Stimulated activated CD4-positive, alpha-beta T cell treated with anti-CD3 and anti-CD28 coated beads, Interleukin-12 subunit alpha, Interleukin-12 subunit beta, amount 100 ng/mL, for 24 hours (primary cell): ENCODE measurements at places on chromosomes 12 and 14.

GRCh38 chr12:84201976-84202375 lies 710.6 kb downstream of the SLC6A15 start:
- no peak for DNase-seq

DNA sequence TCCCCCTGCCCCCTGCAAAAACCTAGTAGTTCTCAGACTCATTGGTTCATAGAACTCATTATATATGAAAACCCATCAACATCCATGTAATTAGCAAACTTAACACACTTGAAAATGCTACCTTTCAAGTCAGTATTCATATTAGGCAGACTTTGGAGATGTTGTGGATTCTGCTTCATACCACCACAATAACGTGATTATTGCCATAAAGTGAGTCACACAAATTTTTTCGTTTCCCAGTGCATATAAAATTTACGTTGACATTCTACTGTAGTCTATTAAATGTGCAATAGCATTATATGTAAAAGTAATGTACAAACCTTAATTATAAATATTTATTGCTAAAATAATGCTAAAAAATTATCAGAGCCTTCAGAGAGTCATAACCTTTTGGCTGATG lies 654.0 kb downstream of the DIO2 start:
- no peak for DNase-seq

DNA sequence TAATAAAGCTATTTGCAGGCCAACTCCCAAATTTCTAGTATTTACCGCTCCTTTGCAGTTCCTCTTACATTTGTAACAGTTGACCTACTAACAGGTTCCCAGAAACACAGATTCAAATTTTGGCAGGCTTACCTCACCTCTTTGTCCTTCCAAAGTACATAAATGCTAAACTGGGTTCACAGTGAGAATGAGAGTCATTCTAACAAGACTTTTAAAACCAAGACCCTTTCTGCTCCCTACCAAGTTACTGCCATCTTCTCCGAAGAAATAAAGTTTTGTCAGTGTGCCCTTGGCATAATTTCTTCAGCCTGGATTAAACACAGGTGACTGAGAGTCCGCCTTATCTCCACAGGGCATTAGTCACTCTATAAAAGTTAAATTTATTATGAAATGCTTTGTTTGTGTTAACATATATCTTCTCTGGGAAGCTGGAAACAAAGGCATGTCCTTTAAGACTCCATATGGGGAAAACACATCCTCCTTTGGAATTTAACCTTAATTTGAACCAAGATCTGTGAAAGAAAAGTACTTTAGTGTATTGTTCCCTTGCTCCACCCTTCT lies 28.2 kb downstream of the FOXA1 start:
- no peak for DNase-seq

DNA sequence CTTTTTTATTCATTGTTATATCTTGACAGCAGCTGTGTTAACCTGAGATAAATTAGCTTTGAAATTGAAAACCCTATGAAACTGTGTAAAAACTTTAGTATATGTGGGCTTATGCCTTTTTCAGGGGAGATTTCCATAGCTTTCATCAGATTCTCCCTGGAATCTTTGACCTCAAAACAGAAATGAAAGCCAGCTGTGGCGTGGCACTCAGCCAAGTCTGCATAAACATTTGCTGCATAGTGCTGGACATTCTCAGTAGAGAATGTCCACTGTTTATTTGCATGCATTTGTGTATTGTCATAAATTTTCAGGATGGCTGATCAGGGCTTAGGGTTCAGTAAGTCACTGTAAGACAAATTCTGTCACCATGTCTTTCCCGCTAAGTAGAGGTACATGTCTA lies 115.3 kb upstream of the NAP1L1 start:
- DNase-seq = no peak

DNA sequence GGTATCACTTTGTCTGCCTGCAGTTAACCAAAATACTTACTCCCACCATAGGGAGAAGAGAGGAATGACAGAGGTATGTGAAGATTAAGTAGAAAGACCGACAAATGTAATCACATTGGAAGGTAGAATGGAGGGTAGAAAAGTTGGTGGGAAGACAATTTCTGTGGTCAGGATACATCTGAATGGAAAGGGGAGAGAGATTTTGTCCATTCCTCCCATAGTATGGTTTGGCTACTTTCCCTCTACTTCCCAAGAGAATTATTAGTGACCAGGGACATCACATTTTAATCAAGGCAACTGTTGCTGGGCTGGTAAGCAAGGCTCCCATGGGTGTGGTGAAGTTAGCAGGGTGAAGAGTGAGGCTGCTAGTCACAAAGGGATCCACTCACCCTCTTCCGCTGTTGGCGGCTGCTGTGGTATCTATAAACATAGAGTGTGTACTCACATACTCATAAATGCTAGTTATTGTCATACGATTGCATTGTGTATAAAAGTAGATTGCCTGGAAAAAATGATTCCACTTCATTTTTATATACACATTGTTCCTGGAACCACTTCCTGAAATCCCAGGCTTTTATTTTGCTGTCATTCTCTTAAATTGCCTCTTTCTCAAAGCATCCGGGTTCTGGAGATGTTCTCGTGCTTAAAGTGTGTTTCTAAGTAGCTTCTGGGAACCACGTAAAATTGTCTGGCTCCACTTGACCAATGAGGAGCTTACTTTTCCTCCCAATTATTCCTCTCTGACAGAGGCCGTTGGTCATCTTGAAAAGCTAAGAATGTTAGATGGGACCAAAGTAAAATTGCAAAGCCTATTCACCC lies 413.1 kb downstream of the ZFP36L1 start:
- no peak for DNase-seq

DNA sequence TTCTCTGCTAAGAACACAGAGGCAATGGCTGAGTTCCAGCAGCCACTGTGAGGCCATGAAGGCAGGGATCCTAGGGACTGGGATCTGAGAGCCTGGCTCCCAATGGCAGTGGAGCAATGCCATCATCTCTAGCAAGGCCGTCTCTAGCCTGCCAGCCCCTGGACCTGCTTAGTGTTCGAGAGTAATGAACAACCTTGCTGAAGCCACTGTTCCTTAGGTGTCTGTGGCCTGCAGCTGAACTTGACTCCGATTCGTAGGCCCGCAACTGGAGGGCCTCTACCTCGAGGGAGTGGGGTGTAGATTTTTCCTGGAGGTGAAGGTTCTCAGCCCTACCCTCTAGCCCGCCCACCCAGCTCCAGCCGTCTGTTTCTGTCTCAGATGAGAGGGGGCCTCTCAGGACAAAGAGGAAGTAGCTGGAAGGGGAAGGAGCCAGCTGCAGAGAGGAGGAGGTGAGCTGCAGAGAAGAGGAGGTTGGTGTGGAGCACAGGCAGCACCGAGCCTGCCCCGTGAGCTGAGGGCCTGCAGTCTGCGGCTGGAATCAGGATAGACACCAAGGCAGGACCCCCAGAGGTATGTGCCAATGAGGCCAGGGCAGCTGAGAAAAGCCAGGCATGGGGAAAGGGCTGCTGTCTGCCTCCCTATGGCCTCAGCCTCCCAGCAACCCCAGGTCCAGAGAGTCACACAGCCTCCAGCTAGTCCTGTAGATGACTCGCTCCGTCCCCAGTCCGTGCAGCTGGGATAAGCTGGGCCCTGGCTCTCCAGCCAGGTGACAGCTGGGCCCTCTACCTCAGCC lies at the start of gene PLD4:
Gene PLD4, plus strand, starts transcription at position 459 of the 793 bp plus-strand sequence. CDS start 2,262 bp downstream, outside the sequence.
- DNase-seq = no peak

GRCh38 chr14:62796431-62796830 lies 248.8 kb downstream of the KCNH5 start:
- no peak for DNase-seq

GRCh38 chr12:55806982-55807381 lies 10.5 kb downstream of the SARNP start:
- DNase-seq = no peak

- no peak for DNase-seq
Observed at GRCh38 chr12:112741106-112741505, 50.4 kb upstream of the RPH3A start.

DNA sequence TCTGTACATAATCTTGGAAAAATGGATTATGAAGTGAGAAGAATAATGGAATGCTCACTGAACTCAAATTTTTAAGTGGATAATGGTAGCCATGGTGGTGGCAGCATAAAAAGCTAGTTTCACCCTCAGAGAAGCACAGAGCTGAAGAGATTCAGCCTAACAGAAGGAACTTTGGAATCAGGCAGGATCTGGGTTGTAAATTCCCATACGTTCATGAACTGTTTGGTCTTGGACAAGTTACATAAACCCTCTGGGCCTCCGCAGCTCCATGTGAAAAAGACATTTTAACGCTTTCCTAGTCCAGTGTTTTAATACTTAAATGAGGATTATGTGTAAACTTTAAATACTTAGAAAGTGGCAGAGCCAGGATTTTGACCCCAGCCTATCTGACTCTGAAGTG lies 26.6 kb downstream of the JKAMP start:
- no peak for DNase-seq

DNA sequence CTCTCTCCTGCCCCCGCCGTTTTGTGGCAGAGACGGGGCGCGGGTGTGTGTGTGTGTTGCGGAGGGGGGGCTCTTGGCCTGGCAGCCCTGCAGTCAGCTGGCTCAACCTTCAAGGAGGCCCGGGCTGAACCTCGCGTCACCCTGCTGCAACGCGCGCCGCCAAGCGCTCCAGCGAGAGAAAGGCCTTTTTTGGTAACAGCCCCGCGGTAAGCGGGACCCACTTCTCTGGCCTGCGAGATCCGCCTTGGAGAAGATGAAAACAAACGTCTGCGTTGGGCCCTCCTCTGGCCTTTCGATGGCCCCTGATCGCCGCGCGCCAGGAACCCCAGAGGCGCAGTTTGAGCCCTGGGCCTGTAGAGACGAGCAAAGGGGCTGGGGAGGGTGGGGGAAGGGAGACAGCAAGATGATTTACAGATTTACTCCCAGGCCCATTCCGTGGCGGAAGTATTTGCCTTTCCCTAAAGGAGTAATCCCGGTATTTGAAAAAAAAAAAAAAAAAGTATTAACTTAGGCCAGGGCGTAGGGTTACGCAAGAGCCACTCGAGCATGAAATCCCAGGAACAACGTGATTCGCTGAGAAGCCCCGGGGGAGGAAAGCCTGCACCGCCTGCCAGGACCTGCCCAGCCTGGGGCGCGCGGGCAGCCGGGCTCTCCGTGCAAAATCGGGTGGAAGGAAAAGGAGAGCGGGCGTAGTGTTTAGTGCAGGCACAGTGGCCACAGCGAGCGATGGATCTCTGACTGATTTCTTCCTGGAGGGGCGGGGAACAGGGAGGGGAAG lies 4.5 kb upstream of the IRF2BPL start:
- DNase-seq = peak; percentile 75

- DNase-seq = no peak
Observed at GRCh38 chr12:2205996-2206395, 153.2 kb downstream of the CACNA1C start.

DNA sequence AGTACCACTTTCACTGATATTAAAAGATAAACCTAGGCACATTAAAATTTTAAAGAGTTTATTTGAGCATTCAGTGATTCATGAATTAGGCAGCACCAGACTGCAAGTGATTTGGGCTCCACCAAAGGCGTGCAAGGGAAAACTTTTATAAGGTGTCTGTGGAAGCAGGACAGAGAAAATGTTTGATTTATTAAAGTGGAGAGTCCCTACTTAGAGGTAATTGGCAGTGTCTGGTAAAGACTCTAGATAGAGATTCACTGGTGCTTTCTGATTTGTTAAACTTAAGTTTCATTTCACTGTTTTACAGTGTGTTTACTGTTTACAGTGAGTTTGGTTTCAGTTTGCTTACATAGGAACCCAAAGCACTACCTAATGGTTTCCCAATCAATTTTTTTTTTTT lies 72.8 kb downstream of the ANKS1B start:
- no peak for DNase-seq

- no peak for DNase-seq
Observed at GRCh38 chr12:16437281-16437816, 89.9 kb downstream of the MGST1 start.

GRCh38 chr12:111753144-111753881 lies 13.4 kb upstream of the ALDH2 start:
- DNase-seq = no peak

DNA sequence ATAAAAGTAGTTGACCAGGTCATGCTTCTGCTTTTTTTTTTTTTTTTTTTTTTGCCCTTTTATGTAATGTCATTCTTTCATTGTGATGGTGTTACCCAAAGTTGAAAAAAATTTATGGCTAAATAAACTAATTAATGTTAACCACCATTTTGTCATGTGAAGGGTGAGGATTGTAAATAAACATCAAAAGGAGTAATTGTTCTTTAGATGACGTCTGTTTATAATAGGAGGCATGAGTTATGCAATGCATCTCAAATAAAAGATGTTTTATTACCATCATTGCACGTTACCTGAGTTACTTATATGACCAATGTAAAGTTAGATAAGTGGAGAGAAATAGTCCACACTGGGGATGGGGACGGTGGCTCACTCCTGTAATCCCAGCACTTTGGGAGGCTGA lies 349.9 kb upstream of the PDE3A start:
- no peak for DNase-seq

GRCh38 chr12:53180931-53181645 lies 363 bp upstream of the CSAD start:
- DNase-seq = peak; percentile 60

DNA sequence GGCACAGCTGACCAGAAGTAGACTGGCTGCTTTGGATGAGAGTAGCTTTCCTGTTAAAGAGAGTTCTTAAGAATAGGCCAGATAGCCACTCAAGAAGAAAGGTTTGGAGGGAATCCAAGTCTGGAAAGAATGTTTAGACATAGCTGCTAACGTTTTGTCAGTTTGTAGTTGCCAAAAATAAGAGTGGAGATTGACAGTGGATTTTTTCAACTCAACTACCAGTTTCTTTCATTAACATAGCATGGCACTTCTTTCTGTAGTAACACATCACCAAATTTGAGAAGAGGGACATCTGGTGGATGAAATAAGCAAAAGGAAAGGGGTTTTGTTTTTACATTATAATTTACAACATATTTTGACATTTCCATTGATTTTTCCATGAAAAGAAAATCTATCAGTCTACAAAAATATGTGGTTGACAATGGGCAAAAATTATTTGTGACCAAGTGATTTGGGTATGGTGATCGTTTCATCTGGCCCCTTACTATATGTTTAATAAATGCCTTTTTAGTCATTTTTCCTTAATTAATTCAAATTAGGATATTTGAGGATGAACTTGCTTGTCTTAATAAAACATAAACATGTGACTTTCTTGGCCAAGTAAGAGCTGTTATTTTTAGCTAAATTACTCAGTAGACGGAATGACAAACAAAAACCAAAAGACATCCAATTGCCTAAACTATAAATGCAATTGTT lies 71.1 kb downstream of the PTPRR start:
- DNase-seq = no peak

DNA sequence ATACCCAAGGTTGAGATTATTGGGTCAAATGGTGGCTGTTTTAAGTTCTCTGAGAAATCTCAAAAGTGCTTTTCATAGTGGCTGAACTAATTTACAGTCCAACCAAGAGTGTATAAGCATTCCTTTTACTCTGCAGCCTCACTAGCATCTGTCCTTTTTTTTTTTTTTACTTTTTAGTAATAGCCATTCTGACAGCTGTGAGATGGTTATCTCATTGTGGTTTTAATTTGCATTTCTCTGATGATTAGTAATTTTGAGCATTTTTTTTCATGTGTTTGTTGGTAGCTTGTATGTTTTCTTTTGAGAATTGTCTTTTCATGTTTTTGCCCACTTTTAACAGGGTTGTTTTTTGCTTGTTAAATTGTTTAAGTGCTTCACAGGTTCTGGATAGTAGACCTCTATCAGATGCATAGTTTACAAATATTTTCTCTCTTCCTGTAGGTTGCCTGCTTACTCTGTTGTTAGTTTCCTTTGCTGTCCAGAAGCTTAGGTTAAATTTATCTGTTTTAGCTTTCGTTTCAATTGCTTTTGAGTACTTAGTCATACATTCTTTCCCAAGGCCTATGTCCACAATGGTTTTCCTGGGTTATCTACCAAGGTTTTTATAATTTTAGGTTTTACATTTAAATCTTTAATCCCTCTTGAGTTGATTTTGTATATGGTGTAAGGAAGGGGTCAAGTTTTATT lies 881.3 kb upstream of the SEL1L start:
- no peak for DNase-seq

GRCh38 chr12:6978611-6979011 lies 7.9 kb downstream of the EMG1 start:
- DNase-seq = no peak
